ENCODE measurements at places on chromosomes 6 and 20.

DNA sequence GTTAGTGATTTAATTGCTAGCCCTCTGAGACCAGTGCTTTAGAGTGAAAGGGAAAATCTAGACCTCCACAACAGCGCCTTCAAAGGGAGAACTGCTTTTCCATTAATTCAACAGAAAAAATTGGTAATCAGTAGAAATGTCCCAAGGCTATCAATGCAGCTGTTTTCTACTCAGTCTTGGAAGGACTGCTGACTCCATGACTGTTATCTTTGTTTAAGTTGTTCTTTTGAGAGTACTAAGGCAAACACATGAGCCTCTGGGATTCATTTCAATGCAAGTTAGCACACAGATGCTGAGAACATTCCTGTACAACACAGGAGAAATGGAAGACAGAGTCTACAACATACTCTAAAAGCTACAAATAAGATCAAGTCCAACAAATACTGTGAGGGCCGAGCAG lies 301.7 kb upstream of the PTCHD4 start:
- no peak for DNase-seq

- DNase-seq, result no peak
Observed at GRCh38 chr6:48641544-48641943, 530.5 kb upstream of the PTCHD4 start.

DNA sequence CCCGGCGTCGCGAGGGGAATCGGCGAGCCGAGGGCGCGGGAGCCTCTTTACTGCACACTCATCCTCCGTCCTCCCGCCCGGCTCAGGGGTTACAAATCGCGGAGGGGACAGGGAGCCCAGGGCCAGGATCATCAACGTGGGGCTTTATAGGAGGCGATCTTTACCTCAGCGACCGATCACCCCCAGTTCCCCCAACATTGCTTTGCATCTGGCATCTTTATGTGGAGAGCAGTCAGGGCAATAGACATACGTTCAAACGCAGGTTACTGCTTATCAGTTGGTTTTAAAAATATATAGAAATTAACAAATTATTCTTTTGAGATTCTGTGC lies 634 bp downstream of the HSF2 start:
- no peak for DNase-seq

DNA sequence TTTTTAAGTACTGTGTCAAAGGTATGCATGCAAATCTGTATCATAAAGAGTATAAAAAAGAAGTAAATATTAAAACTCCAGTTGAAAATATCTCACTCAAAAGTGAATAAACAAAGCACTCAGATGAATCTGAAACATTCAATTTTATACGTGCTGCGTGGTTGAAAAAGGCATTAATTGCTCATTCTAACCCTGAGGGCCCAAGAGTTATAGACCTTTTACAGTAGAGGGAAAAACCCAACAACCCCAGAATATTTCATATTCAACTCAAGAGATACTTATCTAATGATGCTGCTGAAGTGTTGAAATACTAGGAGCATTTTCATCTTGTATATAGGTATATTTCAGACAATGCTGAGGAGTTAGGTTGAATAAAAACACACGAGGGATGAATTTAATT lies 862.8 kb upstream of the CITED2 start:
- no peak for DNase-seq

DNA sequence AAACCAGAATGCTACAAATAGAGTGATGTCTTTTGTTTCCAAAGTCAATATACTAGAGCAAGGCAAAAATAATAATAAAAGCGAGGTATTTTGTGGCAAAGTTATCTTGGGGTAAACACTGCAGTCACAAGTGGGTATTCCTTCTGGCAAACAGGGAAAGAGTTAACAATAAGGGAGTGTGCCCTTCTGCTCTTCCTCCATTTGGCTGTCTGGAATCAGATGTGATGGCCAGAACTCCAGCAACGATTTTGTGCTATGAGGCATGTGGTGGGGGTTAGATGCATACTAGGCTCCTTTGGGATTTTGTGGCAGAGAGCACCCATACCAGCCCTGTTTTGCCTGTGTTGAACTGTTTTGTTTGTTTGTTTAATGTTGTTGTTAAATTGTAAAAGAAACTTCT lies 2.4 kb upstream of the SLC52A3 start:
- DNase-seq, result no peak

- DNase-seq, result no peak
Observed at GRCh38 chr20:10185741-10186558, 32.7 kb upstream of the SNAP25 start.

- DNase-seq, result no peak
Observed at GRCh38 chr6:155256122-155256795, 7.6 kb upstream of the CLDN20 start.

- no peak for DNase-seq
Observed at GRCh38 chr20:5357946-5358345, 41.2 kb upstream of the PROKR2 start.

- no peak for DNase-seq
Observed at GRCh38 chr6:36319436-36319762, 17.3 kb downstream of the BNIP5 start.

DNA sequence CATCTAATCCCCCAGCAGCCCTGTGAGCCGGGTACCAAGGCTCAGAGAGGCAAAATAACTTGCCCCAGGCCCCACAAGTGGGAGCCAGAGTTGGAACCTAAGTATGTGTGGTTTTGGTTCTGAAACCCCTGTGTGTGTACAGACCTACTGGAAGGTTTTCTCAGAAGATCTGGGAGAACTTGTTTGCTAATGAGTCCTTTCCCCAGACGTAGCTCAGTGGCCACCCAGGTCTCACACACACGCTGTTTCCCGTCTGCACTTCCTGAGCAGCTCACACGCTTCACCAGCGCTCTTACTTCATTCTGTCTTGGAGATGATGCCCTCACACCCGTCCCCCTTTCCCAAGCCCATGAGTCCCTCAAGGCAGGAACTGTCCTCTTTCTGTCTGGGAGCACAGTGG lies 8.2 kb downstream of the CCN5 start:
- no peak for DNase-seq

- DNase-seq, result no peak
Observed at GRCh38 chr6:17457405-17457804, 64.0 kb downstream of the CAP2 start.

GRCh38 chr6:56652231-56652630 lies 9.5 kb upstream of the DST start:
- no peak for DNase-seq

DNA sequence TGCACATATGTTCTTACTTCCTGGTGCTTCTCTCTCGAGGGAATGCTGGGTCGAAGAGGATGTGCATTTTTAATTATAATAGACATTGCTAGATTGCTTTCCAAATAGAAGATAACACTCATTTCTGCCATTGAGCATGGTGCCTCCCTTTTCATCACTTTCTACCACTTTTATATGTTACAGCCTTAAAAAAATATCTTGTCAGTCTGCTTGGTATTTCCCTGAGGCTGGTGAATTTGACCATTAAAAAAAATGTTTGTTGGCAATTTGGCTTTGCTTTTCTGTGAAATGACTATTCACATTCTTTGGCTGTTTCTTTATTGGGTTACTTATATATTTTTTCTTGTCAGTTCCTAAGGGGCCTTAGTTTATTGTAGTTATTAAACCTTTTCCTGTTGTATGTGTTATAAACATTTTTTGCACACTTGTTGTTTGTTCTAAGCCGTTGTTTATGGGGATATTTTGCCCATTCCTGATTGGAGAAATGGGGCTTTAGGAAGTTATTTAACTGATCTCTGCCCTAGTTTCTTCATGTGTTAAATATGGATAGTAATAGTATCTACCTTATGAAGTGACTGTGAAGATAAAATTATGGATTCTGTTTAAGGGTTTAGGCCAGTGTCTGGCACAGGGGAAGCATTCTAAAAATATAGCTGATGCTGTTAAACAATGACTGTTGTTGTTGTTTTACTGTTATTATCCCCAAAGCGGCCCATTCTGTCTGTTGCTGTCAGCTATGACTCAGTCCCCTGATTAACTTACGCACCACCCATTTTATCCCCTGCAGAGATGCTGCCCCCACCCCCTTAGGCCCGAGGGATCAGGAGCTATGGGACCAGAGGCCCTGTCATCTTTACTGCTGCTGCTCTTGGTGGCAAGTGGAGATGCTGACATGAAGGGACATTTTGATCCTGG lies 3.8 kb downstream of the DDR1 start:
- DNase-seq, result peak; percentile 33

- no peak for DNase-seq
Observed at GRCh38 chr6:90021711-90022110, 127.4 kb downstream of the GJA10 start.

GRCh38 chr6:37204014-37204751 lies 34.2 kb downstream of the PIM1 start:
- DNase-seq, result no peak

GRCh38 chr6:158071121-158072082 lies 89.7 kb downstream of the SYNJ2 start:
- DNase-seq, result peak; percentile 44

DNA sequence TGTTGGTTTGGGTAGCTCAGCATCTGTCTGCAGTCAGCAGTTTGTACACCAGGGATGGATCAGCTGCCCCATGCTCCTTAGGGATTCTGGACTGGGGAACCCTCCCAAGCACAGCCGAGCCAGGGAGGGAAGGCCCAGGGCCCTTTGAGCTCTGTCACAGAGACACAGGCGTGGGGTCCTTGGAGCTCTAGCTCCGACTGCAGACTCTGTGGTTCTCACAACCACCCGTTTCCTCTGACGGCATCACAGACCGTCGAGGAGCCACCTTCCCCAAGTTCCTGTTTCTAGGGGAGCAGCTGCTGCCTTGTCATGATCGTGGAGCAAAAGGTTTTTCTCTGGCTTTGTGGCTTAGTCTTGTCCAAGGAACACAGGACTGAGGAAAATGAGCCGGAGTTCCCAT lies at the start of gene SLA2:
TSS of gene SLA2 (minus strand) at position 199 of the 400 bp plus-strand sequence. CDS start 4,861 bp downstream, outside the sequence.
- no peak for DNase-seq

- no peak for DNase-seq
Observed at GRCh38 chr6:89734526-89734925, 85.1 kb downstream of the MDN1 start.

GRCh38 chr6:169885131-169885530 lies 133.7 kb downstream of the ERMARD start:
- DNase-seq, result no peak

GRCh38 chr6:119124079-119124824 lies 45.8 kb upstream of the FAM184A start:
- no peak for DNase-seq

- DNase-seq, result no peak
Observed at GRCh38 chr6:8047541-8048292, 16.5 kb downstream of the BLOC1S5 start.

- no peak for DNase-seq
Observed at GRCh38 chr6:130517444-130517931, 151.7 kb downstream of the TMEM200A start.

DNA sequence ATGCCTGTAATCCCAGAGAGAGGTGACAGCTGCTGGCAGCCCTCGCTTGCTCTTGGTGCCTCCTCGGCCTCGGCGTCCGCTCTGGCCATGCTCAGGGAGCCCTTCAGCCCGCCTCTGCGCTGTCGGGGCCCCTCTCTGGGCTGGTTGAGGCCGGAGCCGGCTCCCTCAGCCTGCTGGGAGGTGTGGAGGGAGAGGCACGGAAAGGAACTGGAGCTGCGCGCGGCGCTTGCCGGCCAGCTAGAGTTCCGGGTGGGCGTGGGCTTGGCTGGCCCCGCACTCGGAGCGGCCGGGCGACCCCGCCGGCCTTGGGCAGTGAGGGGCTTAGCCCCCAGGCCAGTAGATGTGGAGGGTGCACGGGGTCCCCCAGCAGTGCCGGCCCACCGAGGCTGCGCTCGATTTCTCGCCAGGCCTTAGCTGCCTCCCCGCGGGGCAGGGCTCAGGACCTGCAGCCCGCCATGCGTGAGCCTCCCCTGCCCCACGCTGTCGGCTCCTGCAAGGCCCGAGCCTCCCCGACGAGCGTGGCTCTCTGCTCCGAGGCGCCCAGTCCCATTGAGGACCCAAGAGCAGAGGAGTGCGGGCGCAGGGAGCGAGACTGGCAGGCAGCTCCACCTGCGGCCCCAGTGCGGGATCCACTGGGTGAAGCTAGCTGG lies 34.6 kb downstream of the C6orf52 start:
- DNase-seq, result peak; percentile 46

- DNase-seq, result no peak
Observed at GRCh38 chr20:23071398-23071797, 14.7 kb downstream of the CD93 start.

- peak; percentile 92 for DNase-seq
Observed at GRCh38 chr20:50580016-50580747, 70.0 kb downstream of the PTPN1 start.

- no peak for DNase-seq
Observed at GRCh38 chr6:167984876-167985604, 12.4 kb upstream of the KIF25 start.

- DNase-seq, result no peak
Observed at GRCh38 chr6:11143394-11144371, 32.2 kb upstream of the ERVFRD-1 start.

DNA sequence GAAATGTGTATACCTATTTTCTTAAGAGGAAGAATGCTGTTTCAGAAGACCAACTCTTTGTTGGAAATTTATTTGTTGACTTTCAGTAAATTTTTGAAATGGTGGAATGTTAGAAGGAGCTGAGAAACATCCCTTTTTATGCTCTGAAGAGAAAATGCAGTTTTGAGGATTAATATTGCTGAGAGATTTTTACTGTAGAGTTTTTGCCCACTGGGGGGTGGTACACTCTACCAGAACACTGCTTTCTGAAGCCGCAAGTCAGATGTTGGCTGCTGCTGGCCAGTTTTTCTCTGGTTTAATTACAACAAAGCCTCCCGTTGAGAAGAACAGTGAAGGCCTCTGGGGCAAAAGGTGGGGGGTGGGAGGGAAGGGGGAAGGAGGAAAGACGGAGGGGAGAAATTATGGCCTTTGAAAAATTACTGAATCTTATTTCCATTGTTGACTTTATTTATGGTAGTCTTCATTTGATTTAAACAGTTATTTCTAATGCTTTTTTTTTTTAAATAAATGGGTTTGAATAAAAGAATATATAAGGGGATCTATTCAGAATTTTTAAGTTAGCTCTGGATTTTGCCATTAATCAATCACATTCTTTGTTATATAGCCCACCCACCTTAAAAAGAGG lies 3.0 kb downstream of the FLRT3 start:
- peak; percentile 37 for DNase-seq

DNA sequence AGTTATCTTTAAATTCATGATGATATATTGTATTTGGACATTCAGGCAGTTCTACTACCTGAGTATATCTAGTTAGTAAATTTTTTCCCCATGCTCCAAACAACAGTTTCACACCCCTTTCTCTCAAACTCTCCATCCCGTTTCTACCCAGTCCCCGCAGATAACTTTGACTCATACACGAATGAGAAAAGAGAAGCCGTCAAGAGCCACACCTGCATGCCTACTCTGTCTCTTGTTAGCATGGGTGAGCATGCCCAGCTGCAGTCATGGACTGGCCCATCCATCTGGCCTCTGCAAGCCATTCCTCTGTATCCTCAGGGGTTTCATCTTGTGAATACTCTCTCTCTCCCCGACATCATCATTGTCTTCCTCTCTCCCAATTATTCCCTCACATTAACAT lies 41.5 kb downstream of the MYB start:
- DNase-seq, result no peak

- DNase-seq, result no peak
Observed at GRCh38 chr6:46651816-46652215, 802 bp downstream of the CYP39A1 start.

- no peak for DNase-seq
Observed at GRCh38 chr6:168124921-168125320, 45.9 kb upstream of the FRMD1 start.

- DNase-seq, result no peak
Observed at GRCh38 chr6:2447318-2447920, 202.0 kb upstream of the GMDS start.

Data from SK-N-SH (cell line).